Glutamatergic neuron (in vitro differentiated cells): ENCODE measurements at places on chromosomes 2 and 18. TPM values are rescaled to one million over a fixed set of nuclear protein-coding genes. Genes with fewer than 3 reads are reported as not detected.

DNA sequence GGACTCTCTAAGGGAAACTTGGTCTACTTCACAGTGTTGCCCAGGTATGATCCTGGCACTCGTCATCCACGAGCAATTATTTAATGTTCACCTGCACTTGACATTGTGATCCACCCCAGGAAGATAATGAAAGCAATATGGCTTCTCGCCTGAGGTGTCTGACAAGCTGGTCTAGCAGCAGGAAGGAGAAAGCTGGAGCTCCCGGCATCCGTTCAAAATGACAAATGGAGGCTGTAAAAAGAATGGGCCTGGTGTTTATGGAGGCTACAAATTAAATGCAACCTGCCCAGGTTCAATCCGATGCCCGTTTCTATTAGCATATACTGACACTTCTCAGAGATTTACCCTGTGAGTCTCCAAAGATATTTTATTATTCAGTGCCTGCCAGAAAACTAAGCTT is 317.6 kb downstream of the CTNNA2 start:
- no peaks in the 10 kb centered on the region for H3K36me3 ChIP-seq
- peaks cover 5% of the 10 kb centered on the region for H3K4me1 ChIP-seq
- no peaks in the 10 kb centered on the region for H3K27me3 ChIP-seq
- no peak overlapping the region for H3K27ac ChIP-seq
- no peak overlapping the region for H3K4me3 ChIP-seq
- no peak for DNase-seq

GRCh38 chr2:224958462-224958857 is 83.8 kb downstream of the DOCK10 start:
- DNase-seq: no peak
- no peak overlapping the region for H3K27ac ChIP-seq
- H3K27me3 ChIP-seq: peaks cover 1% of the 10 kb centered on the region
- H3K4me3 ChIP-seq: no peak overlapping the region
- H3K36me3 ChIP-seq: no peaks in the 10 kb centered on the region
- peaks cover 2% of the 10 kb centered on the region for H3K4me1 ChIP-seq

The ZSWIM2 gene
- total RNA-seq: not detected

The CARF gene
- total RNA-seq: 9.1 TPM
